ENCODE measurements at places on chromosomes 12 and 14.
A peak's percentile ranks its signal among the peaks of the same experiment; 100 is the strongest.

DNA sequence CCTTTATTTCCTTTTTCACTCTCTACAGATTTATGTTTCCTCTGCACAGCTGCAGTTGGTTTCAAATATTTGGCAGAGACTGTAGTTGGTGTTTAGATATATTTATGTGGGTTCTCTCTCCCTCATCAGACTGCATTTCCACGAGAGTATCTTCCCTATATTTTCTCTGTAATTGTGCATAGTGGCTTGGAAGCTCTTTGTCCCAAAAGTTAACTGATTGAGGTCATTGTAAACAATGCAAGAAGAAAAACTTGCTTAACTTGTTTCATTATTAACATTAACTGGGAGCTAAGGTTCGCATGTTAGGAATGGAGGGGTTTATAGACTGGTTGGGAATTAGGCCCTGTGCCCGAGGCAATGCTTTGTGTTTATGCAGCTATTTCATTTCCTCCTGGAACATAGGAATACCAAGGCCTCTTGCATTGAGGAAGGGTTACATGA lies 216.9 kb upstream of the HMGA2 start:
- DNase-seq: no peak

GRCh38 chr12:76020281-76020680 lies 11.3 kb downstream of the PHLDA1 start:
- DNase-seq: peak; percentile 53

- no peak for DNase-seq
These were observed 23.2 kb downstream of the HAL start for GRCh38 chr12:95972832-95973456.

GRCh38 chr14:70027785-70028428 lies 148.7 kb downstream of the SMOC1 start:
- DNase-seq: peak; percentile 26

DNA sequence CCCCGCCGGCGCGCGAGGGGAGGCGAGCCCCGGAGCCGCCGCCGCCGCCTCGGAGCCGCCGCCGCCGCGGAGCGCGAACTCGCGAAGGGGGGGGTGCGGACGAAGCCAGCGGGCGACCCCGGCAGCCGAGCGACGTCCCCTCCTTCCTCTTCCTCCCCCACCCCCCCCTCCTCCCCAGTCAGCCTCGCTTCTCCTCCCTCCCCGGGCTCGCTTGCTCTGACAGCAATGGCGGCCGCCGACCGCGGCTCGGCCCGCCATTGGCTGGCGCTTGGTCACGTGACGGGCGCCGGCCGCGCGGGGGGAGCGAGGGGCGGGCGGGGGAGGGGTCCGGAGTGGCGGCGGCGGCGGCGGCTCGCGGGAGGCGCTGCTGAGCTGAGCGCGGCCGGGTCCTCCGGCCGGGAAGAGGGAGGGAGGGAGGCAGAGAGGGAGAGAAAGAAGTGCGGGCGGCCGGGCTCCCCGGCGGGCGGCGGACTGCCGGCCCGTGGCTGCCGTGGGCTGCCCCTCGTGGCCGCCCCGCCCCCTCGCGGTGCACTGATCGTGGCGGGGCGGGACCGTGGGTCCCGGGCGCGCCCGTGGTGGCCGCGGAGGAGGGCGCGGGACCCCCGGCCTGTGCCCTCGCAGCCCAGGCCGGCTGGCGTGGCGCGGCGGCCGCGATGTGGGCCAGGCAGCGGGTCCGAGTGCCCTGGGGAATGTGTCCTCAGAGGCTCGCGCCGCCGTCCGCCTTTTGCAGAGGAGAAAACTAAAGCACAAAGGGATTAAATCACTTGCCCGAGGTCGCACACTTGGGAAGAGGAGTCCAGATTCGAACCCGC lies at the start of gene MED13L:
TSS of gene MED13L (minus strand) at position 227 of the 812 bp plus-strand sequence. CDS start 562 bp downstream, outside the sequence.
- DNase-seq: peak; percentile 83

- no peak for DNase-seq
These were observed 63.7 kb downstream of the SLC24A4 start for GRCh38 chr14:92386637-92387036.

DNA sequence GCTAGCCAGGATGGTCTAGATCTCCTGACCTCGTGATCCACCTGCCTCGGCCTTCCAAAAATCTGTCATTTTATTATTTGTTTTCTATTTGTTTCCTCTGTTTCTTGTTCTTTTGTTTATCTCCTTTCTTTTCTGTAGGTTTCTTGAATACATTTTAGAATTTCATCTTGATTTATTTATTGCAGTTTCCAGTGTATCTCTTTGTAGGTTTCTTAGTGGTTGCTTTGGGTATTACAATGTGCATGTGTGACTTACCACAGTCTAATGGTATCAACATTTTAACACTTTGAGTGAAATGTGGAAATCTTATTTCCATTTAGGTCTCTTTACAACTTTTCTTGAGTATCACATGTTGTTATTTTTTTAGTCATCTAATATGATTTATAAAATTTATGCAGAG lies 29.9 kb upstream of the MUCL1 start:
- DNase-seq: no peak

DNA sequence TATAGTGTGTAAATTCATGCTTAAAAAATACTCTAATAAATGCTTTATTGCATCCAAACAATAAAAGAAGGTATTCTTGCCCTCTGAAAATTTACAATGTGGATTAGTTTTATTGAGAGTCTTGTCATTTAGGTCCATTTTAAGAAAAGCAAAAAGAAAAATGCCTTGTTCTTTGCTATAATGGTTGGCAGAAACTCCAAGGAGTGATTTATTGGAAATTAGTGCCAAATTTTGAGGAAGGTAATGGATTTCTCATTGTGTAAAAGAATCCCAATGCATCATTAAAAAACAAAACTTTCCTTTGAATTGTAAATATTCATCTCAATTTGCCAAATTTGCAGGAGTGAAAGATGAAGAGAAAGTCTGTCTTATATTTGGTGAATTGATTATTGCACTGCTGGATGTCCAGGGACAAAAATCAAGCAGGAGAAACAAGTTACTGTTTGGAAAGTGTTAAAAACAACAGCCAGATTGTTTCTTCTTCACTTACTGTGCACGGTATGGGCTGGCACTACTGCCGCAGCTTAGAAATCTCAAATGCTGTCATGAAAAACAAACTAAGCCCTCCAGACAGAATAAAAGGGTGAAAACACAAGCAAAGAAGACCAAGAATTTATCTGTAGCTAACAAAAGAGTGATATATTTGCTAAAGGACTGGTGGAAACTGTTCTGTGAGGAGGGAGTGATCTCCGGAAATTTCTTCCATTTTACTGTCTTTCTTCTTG lies 511.7 kb downstream of the TMTC2 start:
- DNase-seq: no peak
